Caki2 (cell line): ENCODE measurements at places on chromosomes 5 and 9. TPM values are rescaled to one million over a fixed set of nuclear protein-coding genes. Genes with fewer than 3 reads are reported as not detected.

SLC36A3 gene
- not detected in 2 replicates for total RNA-seq

HEMGN gene
- not detected in 2 replicates for total RNA-seq

NUTM2G gene
- not detected in 2 replicates for total RNA-seq

CSNK1G3 gene
- 18.1 and 20.2 TPM in 2 replicates for total RNA-seq

LCN9 gene
- not detected in 2 replicates for total RNA-seq

PCDHGB3 gene
- total RNA-seq: not detected in 2 replicates

CD72 gene
- 0.12 and 0.68 TPM in 2 replicates for total RNA-seq

DYNC2I2 gene
- 188 and 218 TPM in 2 replicates for total RNA-seq

PPP1R26 gene
- 30.4 and 32.4 TPM in 2 replicates for total RNA-seq
